Activated CD8-positive, alpha-beta memory T cell treated with anti-CD3 and anti-CD28 coated beads for 4 hours (primary cell): ENCODE measurements at places on chromosomes 1 and 21.
A peak's percentile ranks its signal among the peaks of the same experiment; 100 is the strongest.

GRCh38 chr1:169892176-169892926 is 1.3 kb downstream of the SCYL3 start:
- DNase-seq = no peak

GRCh38 chr1:89632657-89633247 is at the start of gene LRRC8C:
TSS of gene LRRC8C (plus strand) at chr1:89633120. CDS start at chr1:89686474, 53,354 bp downstream.
- peak; percentile 73 for DNase-seq

- no peak for DNase-seq
Observed at GRCh38 chr1:170703591-170703990, 39.7 kb downstream of the PRRX1 start.

DNA sequence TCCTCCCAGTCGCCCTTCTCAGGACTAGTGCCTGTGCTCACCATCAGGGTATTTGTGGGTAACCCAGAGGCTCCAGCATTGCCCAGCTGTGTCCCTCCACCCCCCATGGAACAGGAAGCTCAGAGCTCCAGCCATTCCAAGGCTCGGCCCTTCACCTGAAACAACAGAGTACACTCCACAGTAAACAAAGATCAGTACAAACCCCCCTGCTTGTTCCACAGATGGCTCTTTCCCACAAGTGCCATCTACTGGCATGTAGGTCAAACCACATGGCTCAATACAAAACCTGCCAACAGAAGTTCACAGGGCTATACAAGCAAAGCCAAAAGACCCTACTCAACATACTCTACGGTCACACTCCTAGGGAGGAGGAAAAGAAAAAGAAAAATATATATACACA is 258.7 kb downstream of the AGBL4 start:
- no peak for DNase-seq

DNA sequence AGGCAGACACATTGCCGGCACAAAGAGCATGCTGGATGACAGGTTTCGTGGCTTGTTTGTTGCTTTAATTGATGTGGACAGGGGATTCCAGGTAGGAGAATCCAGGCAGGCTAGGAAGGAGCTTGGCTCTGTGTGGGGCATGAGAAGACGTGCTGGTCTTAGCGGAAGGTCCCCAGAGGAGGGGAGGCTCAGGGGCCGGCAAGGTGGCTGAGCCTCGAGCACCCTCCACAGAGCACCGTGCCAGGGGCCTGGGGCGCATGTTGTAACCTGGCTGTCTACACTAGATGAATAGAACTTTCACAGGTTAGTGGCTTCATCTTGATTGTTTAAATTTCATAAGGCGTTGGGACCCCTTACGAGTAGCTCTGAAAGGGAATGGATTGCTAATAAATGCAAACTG is 223.1 kb downstream of the CAMTA1 start:
- DNase-seq = no peak

- no peak for DNase-seq
Observed at GRCh38 chr1:243902100-243902499, 52.1 kb upstream of the AKT3 start.

DNA sequence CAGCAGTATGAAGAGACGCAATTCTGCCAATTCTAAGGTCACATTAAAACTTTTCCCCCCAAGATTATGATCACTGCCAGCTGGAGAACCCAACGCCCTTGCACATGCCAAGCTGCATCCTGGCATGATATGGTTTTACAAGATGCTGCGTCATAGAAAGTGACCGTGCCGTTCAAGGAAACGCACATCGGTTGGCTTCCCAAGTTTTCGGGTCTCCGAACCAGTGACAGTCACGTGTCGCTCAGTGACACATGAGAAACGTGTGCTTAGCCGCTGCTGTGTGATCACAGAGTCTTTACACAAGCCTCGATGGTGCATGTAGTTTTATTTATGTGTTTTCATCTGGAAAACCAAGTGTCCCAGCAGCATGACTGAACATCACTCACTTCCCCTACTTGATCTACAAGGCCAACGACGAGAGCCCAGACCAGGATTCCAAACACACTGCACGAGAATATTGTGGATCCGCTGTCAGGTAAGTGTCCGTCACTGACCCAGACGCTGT is 7.4 kb downstream of the SMIM1 start:
- DNase-seq = no peak

GRCh38 chr21:26715116-26715515 is 130.1 kb downstream of the ADAMTS1 start:
- DNase-seq = no peak

GRCh38 chr1:103371234-103371633 is 154.3 kb upstream of the RNPC3 start:
- DNase-seq = no peak

DNA sequence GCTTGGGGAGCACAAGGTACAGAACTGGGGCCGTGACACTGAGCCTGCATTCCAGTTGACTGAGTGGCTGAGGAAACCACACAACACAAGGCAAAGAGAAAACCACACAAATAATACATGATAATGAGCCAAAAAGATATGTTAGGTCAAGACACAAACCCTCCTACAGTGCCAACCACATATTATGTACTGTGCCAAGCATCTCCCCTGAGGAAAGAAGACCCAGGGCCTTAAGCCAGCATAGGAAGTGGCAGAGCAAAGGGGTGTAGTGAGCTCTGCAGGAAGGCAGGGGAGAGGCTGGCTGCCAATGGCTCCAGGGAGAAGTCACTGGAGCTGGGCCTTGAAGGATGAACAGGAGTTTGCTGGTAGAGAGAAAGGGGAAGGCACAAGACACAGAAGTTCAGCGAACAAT is 28.2 kb downstream of the CTNNBIP1 start:
- DNase-seq = no peak

DNA sequence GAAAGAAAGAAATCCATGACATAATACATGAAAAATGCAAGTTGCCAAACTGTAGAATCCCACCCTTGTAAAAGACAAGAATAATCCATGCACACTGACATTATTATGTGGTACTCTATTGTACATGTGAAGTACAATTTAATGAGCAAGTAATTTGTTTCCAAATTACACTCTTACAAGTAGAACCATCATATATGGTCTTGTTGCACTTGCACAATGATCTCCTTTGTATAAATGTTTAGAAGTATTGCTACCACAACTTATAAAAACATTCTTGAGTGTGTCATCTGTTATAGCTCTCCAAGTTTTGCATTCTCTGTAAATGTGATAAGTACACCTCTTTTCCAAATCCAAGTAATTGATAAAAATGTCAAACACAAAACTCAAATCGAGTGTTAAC is 29.1 kb upstream of the ZNF281 start:
- no peak for DNase-seq

- DNase-seq = no peak
Observed at GRCh38 chr1:119987112-119987511, 82.3 kb downstream of the NOTCH2 start.

DNA sequence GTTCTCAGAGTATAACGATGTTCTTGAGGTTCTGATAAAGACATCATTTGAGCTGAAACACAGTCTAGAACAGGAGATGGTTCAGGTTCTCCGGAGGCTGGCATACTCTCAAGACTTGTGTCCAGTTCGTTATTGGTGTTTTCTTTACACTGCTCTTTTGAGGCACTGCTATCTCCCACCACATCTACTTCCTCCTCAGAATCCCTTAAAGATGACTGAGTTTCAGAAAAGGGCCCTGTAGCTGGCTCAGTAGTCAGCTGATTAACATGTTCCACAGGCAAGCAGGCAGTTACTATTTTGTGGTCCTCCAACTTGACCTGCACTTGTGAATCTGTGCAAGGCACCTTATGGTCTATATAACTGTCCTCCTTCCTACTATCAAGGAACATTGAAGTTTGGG is 50.2 kb downstream of the ZZZ3 start:
- DNase-seq = no peak

GRCh38 chr1:16014509-16015482 is 3.0 kb downstream of the HSPB7 start:
- DNase-seq = no peak

- DNase-seq = no peak
Observed at GRCh38 chr1:230348386-230349019, 77.6 kb downstream of the PGBD5 start.

- DNase-seq = no peak
Observed at GRCh38 chr1:5798904-5799303, 193.3 kb downstream of the NPHP4 start.

DNA sequence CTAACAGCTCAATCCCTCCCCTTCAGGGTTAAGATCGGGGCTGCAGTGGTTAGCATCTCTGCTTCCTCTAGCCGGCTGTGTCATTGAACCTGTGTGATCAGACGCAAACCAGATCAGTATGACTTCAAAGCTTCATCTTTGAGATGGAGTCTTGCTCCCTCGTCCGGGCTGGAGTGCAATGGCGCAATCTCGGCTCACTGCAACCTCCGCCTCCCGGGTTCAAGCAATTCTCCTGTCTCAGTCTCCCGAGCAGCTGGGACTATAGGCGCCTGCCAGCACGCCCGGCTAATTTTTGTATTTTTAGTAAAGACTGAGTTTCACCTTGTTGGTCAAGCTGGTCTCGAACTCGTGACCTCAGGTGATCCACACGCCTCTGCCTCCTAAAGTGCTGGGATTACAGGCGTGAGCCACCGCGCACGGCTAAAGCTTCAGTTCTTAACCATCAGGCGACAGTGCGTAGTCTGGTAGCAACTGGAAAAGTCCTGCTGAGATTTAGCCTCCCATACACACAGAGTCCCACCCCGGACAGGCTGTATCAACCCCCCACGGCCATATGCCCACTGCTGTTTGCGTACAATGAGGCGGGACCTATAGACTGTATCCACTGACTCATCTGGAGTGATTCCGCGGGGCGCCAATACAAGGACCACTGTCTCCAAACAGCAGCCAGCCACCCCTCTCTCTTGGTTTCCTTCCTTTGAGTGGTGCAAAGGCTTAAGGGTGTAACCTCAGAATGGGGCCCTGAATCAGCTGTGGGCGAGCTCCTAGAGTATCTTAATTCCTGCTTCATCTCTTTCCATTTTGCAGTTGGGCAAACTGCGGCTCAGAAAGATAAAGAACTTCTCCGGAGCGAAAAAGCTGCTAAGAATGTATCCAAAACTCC is 23.3 kb downstream of the CELA3A start:
- peak; percentile 39 for DNase-seq

DNA sequence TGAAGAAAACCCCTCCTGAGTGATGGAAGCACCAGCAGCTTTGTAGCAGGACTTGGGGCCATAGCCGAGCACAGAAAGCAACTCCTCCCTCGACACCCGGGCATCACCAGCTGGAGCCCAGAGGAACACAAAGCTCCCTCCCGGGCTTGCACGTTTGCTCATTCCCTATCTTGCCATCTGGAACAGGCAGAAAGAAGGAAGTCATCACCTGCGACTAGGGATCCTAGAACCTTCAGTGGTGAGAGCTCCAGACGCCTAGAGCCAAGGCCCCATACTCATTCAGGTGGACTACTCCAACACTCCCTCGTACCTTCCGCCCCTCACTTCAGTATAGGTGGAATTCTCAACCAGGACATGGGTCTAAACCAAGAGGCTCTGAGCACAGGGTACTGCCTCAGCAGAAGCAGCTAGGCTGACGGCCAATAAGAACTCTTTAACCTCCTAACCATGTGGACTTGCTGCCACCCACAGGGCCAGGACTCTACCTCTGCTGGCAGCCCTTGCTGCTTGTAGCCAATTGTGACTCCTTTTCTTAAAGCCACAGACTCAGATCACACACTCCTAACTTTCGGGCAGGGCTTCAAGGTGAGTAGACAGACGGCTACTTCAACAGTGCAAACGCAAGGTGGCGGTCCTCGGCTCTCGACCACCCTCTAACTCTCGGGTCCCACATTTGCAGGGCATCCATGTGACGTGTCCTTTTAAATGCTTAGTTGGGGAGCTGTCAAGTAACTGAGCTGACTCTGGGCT is 65.4 kb downstream of the NPHP4 start:
- no peak for DNase-seq
